Endothelial cell of umbilical vein (primary cell): ENCODE measurements at places on chromosomes 2 and 18. TPM values are rescaled to one million over a fixed set of nuclear protein-coding genes. Genes with fewer than 3 reads are reported as not detected.

The AQP12B gene
- total RNA-seq, result not detected in 2 replicates

The CYTIP gene
- total RNA-seq, result not detected in 2 replicates

The TRIP12 gene
- total RNA-seq, result 256 and 278 TPM in 2 replicates

The DSG4 gene
- not detected in 2 replicates for total RNA-seq

The GPD2 gene
- 29.3 and 37.0 TPM in 2 replicates for total RNA-seq

The MOGAT1 gene
- not detected in 2 replicates for total RNA-seq

The CTNNA2 gene
- not detected in 2 replicates for total RNA-seq

The PLGLB2 gene
- 1.3 and 2.1 TPM in 2 replicates for total RNA-seq

The ADD2 gene
- not detected in 2 replicates for total RNA-seq

The LIMS3 gene
- total RNA-seq, result 9.4 and 17.8 TPM in 2 replicates

The C2orf92 gene
- total RNA-seq, result 4.2 and 7.9 TPM in 2 replicates

The GPR45 gene
- total RNA-seq, result not detected in 2 replicates

The RGPD3 gene
- not detected in 2 replicates for total RNA-seq

The TMEM178A gene
- total RNA-seq, result 0.90 and 2.8 TPM in 2 replicates

The CNOT9 gene
- 63.2 and 68.9 TPM in 2 replicates for total RNA-seq

The C2orf80 gene
- total RNA-seq, result not detected in 2 replicates

The SP140 gene
- total RNA-seq, result 1.3 TPM in 1 of 2 replicates, not detected in the other

The PEX13 gene
- 21.0 and 25.0 TPM in 2 replicates for total RNA-seq

The ANKRD44 gene
- total RNA-seq, result 6.1 and 8.1 TPM in 2 replicates

The CTAGE1 gene
- total RNA-seq, result not detected in 2 replicates

The LOXHD1 gene
- total RNA-seq, result not detected in 2 replicates

The TMEM247 gene
- not detected in 2 replicates for total RNA-seq

The GPR75 gene
- 4.7 and 5.0 TPM in 2 replicates for total RNA-seq

The MEP1B gene
- not detected in 2 replicates for total RNA-seq

The DYNC2LI1 gene
- total RNA-seq, result 8.7 and 8.9 TPM in 2 replicates

The OSBPL6 gene
- total RNA-seq, result 2.3 TPM in 2 replicates

The RPRM gene
- not detected in 2 replicates for total RNA-seq

The MCM6 gene
- 48.1 and 52.6 TPM in 2 replicates for total RNA-seq

The OTOS gene
- total RNA-seq, result not detected in 2 replicates

The COL6A3 gene
- not detected in 2 replicates for total RNA-seq

The SLC40A1 gene
- total RNA-seq, result 5.7 and 8.5 TPM in 2 replicates

The SPP2 gene
- total RNA-seq, result not detected in 2 replicates

The COL3A1 gene
- total RNA-seq, result 1.3 and 8.7 TPM in 2 replicates

The RGPD6 gene
- 21.0 and 25.4 TPM in 2 replicates for total RNA-seq

The MC4R gene
- not detected in 2 replicates for total RNA-seq

The CREG2 gene
- total RNA-seq, result 0.88 and 2.0 TPM in 2 replicates

The ANKRD30B gene
- not detected in 2 replicates for total RNA-seq

The TOGARAM2 gene
- not detected in 2 replicates for total RNA-seq

The SERPINB11 gene
- total RNA-seq, result not detected in 2 replicates

The SLC16A14 gene
- total RNA-seq, result 0.22 and 0.23 TPM in 2 replicates

The ANKRD30BL gene
- not detected in 2 replicates for total RNA-seq

The ASXL3 gene
- 0.27 and 1.7 TPM in 2 replicates for total RNA-seq

The MAL gene
- not detected in 2 replicates for total RNA-seq

The KCNIP3 gene
- total RNA-seq, result 0.21 and 0.62 TPM in 2 replicates
